ENCODE measurements at places on chromosomes 1 and 21.

GRCh38 chr1:15736038-15736891 lies at the start of gene SLC25A34:
SLC25A34 (plus strand) TSS chr1:15736258; CDS start chr1:15736486, 228 bp downstream.
- DNase-seq: no peak

DNA sequence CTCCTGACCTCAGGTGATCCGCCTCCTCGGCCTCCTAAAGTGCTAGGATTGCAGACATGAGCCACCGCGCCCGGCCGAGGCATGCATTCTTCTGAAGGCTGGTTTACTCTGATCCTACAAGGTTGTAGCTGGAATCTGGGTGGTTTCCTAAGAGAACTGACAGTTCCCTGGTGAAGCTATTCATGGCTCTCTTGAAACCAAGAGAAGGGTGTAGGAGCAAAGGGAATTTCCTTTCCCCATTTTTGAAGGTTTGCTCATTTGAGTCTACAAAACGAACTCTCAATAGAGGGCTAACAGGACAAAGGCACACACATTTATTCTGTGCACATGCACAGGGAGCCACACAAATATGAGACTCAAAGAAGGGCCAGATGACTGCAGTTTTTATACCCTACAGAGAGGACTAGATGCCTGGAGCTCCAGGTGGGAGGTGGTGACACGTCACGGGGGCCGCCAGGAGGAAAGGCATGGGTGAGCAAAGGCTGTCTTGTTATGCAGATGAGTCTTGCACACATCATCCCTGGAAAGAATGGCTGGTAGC lies 49.5 kb upstream of the ERRFI1 start:
- no peak for DNase-seq

GRCh38 chr1:236868625-236869467 lies 73.8 kb downstream of the MTR start:
- no peak for DNase-seq

- no peak for DNase-seq
Measured at GRCh38 chr1:221921936-221922335, 180.0 kb upstream of the DUSP10 start.

DNA sequence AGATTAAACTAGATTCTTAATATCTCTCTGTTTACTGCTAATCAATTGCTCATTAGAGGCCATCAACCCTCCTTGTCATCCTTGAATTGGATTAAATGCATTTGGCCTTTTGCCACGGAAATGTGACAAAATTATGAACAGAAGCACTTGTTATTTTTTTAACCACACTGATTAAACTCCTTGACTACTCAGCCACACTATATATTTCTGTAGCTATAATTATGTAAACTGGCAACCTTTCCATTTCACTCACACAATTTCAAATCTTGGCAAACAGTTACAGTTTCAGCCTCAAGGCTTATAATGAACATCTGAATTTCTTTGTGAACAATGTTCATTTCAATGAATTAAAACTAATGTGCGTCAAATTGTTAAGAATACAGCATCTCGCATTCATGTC lies 10.1 kb downstream of the ADAMTS5 start:
- no peak for DNase-seq

Measured in coronary artery (tissue), 2 donors.